ENCODE measurements at places on chromosomes 13 and 19.
A peak's percentile ranks its signal among the peaks of the same experiment; 100 is the strongest.

GRCh38 chr13:40776681-40777165, 5.7 kb upstream of the MRPS31 start:
- peak; percentile 34 for DNase-seq

DNA sequence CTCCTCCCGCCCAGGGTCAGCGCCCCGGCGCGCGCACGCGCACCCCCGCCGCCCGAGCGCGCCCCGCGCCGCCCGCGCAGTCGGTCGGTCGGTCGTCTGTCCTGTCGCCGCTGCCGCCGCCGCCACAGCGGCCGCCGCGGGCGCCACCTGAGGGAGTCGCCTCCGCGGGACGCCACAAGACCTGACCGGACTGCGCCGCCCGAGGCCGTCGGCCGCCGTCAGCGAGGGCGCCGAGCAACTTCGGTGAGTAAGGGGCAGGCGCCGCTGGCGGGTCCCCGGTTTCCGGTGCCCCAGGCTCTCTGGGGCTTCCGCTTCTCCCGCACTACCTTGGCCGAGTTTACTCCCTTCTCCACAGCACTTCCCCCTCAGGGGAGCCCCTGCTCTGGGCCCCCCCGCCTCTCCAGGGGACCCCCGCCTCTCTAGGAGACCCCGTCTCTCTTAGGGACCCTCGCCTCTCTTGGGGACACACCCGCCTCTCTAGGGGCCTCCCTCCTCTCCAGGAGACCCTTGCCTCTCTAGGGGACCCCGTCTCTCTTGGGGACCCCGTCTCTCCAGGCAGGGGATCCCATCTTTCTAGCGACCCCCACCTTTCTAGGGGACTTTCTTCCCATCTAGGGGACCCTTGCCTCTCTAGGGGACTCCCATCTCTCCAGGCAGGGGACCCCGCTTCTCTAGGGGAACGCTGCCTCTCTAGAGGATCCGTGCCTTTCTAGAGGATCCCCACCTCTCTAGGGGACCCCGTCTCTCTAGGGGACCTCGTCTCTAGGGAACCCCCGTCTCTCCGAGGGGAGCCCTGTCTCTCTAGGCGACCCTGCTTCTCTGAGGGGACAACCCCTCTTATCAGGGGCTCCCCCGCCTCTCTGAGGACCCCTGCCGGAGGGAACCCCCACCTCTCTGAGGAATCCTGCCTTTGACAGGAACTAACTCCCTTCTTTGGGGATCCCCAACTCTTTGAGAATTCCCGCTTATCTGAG, 19.3 kb upstream of the GATAD2A start:
- DNase-seq, result no peak

DNA sequence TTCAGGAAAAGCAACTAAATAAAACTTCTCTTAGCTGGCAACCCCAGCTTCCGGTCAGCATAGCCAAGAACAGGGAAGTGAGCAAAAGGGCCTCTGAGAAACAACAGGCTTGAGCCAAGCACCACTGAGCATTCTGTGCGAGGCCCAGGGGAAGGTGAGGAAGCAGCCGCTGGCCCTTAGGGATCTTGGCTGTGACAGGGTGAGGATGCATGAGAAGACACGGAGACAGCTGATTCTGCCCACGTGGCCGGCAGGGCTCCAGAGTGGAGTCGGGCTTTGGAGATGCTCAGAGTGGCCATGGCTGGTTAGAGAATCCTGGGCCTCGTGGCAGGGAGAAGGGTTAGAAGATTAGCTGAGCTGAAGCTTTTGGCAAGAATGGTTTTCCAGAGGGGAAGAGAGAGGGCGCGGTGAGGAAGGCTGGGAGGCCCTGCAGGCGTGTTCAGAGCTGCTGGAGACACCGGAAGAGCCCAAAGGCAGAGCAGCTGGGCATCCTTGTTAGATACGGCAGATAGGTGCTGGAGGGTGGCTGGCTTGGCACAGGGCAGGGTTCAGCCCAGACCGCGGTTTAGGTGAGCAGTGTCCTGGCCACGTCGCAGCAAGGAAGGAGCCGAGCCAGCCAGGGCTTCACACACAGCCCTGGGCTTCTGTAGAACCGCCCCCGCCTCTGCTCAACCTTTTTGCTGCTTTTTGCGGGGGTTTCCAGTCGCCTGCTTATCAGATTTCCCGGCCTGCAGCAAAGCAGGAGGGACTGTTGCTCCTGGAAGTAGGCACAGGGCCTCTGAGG, 17.3 kb downstream of the UPF1 start:
- no peak for DNase-seq

DNA sequence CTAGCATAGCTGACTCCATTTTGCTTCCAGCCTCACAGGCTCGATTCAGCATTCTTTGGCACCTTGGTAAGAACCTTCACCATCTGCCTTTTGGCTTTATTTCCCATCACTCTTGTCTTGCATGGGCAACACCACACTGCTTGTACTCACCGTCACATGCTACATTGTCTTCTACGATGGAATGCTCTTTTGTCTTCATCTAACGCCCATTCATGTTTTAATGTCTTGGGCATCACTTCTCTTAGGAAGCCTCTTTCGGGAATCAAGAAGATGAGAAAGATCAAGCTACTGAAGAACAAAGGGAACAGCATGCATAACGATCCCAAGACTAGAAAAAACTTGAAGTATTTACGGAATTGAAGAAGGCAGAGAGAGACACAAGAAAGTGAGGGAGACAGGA, 5.7 kb upstream of the RPL21 start:
- DNase-seq, result no peak

- no peak for DNase-seq
Observed at GRCh38 chr13:76853921-76854608, 32.1 kb downstream of the KCTD12 start.

- no peak for DNase-seq
Observed at GRCh38 chr19:275958-276646, 15.1 kb downstream of the PLPP2 start.

- DNase-seq, result no peak
Observed at GRCh38 chr13:23609414-23609760, 39.2 kb downstream of the TNFRSF19 start.

DNA sequence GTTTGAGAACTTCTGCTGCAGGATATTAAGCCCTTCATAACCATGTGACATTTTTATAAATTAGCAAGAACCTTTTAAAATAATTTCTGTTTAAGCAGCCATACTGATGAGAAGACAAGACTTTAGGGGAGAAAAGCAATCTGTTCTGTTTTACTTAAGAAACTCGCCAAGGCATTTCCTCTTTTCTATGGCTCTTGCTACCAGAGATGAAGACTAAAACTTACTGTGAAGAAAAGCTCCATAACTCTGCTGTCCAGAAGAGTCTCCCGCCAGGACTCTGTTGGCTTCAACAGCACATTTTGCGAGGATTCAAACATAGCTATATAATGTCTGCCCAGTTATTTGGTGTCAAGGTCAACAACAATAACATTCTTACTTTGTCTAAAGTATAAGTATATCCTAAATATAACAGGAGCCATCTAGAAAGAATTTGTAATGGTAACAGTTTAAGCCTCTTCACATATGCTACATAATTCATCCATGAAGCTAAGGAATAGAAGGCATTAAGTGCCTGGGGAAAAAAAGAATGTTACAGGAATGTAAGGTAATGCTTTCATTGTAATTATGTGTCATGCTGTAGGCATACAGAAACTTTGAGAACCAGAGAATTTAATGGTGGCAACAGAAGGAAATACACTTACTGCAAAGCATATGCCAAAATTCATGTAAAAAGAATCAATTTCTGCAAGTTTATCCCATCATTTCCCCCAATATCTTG, 53.2 kb upstream of the EEF1AKMT1 start:
- no peak for DNase-seq

DNA sequence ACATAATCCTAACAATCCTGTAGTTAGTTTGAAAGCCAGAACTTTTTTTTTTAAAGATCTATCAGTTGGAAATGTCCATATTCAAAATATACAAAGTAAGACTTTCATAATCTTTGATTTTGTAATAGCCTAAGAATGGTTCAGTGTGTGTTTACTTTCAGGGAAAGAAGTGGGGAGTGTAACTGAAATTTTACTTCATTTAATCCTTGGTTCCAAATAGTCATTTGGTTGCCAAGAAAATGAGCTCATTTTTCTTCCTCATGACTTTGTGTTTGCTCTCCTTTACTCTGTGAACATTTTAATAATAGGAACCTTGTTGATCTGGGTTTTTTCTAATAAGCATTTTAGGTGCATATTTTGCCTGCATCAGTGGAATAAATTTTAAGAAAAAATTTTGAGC, 278.8 kb downstream of the SLITRK6 start:
- no peak for DNase-seq

- DNase-seq, result no peak
Observed at GRCh38 chr13:27559719-27560118, 60.6 kb downstream of the LNX2 start.

DNA sequence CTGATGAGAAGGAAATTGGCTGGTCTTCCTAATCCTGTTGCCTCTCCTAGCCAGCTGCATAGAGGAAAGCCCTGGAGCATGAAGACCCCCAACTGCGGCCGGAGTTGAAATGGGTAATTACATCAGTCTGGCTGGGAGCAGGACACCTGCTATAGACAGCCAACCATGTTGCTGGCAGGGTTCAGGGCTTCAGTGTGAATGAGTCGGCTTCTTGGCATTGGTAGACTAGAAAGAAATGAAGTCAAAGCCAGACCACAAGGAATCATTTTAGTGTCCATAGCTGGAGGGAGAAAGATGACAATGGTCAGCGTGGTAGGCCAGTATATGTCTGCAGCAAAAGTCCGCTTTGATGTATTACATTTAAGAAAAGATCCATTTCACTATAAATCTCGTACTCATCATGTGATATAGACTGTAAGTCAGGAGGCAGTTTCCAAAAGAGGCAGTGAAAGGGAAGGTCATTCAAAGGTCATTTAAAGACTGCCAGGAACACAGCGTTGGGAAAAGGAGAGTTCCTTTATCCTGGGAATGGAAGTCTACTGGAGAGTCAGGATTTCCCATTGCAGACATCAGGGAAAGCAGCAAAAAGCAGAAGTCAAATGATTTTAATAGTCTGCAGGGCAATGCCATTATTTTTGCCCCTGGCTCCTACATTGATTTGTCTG, 262.7 kb downstream of the DNAJC15 start:
- no peak for DNase-seq
